ENCODE measurements at places on chromosomes 4 and X. TPM values are rescaled to one million over a fixed set of nuclear protein-coding genes. Genes with fewer than 3 reads are reported as not detected.

Gene ZNF732
- total RNA-seq, result not detected

Gene CDX4
- total RNA-seq, result not detected

Gene C4orf46
- 20.9 TPM for total RNA-seq

Gene TMPRSS11D
- not detected for total RNA-seq

Gene TKTL2
- total RNA-seq, result not detected

DNA sequence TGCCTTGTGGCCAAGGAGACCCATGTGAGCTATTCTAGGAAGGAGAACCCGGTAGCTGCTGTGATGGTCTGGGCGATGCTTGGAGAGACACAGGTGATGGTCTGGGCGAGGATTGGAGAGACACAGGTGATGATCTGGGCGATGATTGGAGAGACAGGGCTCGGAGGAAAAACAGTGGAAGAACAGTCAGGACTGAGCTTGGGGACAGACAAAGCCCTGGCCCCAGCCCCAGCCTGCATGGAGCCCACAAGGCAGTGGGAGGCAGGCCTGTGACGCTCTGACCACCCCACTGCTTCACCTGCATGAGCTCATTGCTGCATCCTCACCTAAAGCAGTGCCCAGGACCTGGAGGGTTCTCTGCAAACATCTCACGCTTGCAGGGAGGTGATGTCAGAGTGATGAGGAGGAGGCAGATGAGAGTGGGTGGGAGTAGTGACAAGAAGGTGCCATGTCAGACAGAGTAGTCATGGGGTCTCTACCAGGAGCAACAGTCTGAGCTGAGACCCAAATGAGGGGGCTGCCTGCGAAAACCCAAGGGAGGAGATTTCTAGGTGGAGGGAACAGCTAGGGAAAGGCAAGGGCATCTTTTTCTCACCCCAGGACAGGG is 35.9 kb upstream of the PSAPL1 start:
- DNase-seq, result no peak

- DNase-seq, result no peak
Observed at GRCh38 chrX:154059231-154059630, 38.3 kb downstream of the MECP2 start.

DNA sequence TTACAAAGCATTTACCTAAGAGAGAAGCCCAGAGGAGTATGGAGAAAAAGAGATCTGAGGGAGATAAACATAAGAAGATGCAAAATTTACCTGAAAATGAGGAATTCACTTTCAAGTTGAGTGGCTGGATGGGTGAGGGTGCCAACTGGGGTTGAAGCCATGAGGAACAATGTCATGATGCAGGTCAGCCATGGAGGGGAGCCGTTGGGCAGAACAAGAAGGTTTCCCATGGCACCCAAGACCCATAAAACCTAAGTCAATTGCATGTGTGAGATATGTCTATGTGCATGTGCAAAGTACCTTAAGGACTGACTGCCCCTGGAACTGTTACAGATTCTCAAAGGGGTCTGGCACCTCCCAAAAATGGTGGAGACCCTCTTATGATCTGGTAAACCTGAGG is 46.6 kb upstream of the PRRG1 start:
- no peak for DNase-seq

DNA sequence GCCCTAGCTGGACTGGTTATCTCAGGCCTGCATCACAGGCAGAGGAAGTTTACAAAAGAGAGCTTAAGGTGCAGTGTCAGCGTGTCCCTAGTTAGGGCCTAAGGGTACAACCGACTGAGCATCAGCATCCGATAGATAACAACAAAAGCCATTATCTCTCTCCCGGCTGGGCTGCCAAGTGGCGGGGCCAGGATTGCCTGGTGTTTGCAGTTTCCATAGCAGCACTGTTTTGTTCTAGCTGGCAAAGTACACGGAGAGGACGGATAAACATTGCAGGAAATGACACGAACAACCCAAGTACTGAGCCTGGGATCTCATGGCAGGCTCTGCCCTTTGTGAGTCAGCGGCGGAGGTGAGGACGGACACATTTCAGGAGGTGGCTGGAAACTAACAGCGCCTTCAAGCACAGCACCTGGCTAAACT is 104.7 kb upstream of the NOCT start:
- DNase-seq, result no peak

- no peak for DNase-seq
Observed at GRCh38 chr4:118894034-118894433, 5.4 kb downstream of the SYNPO2 start.

GRCh38 chr4:143390764-143391163 is 54.1 kb downstream of the GAB1 start:
- no peak for DNase-seq

GRCh38 chr4:114782415-114783214 is 184.0 kb downstream of the UGT8 start:
- DNase-seq, result no peak

- no peak for DNase-seq
Observed at GRCh38 chrX:140589657-140590056, 84.8 kb upstream of the SOX3 start.

DNA sequence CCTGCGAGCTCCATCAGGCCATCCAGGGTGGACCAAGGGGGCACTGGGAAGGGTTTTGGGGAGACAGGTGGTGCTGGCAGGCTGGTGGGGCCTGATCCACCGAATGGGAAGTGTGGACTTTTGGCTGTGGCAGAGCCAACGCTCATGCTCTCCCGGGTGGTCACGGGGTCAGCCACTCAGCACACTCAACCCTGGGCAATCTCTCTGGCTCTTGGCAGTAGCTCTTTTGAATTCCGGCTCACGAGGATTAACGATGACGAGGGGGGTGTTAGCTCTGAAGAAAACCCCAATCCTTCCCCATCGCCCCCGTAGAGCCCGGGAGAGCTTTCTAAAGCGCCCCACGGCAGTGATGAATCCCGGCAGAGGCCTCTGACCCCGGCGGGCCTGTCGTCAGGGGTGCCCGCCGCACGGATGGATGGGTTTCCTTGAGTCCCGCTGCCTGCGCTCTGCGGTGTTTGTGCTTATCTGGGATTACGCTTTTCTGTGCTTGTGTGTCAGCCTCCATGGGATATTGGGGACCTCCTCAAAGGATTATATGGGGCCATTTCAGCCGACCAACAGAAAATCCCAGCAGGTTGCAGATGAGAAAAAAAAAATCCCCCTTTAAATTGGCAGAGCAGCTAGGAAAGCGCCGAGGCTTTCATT is 156.8 kb upstream of the PSAPL1 start:
- no peak for DNase-seq

DNA sequence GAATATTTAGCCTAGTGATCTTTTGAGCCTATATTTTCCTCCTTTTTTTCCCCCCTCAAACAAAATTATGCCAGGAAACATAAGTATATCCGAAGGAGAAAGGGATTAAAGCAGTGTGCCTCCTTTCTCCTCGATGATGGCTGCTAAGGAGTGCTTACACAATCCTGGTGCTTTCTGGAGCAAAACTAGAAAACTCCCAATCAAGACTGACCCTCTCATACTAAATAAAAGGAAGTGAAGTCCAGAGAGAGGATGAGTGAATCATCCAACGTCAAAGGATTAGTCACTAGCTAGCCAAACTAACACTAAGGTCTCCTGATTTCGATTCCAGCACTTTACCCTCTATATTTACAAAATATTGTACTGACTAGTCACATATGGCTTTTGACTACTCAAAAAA is 146.8 kb downstream of the PPP3CA start:
- DNase-seq, result no peak

- DNase-seq, result no peak
Observed at GRCh38 chr4:2942037-2942531, 21.1 kb downstream of the NOP14 start.

GRCh38 chr4:59597536-59598329 is 1602.4 kb upstream of the ADGRL3 start:
- DNase-seq, result no peak

DNA sequence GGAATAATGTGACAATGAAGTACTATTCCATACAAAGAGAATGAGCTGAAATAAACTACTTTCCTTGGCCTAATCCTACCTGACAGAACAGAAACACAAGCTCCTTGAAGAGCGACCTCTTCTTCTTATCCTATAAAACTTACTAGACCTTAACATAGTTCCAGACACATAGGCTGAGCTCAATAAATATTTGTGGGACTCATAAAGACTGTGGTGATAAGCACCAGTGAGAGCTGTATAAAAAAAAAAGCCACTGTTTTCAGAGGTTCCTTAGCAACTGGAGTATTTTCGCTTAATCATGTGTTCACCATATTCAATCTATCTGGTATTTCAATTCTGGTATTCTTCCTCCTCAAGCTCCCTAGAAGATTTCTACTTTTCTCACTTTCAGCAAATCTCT is 1129.6 kb downstream of the STPG2 start:
- no peak for DNase-seq

- DNase-seq, result no peak
Observed at GRCh38 chr4:126777649-126778048, 855.1 kb upstream of the INTU start.

DNA sequence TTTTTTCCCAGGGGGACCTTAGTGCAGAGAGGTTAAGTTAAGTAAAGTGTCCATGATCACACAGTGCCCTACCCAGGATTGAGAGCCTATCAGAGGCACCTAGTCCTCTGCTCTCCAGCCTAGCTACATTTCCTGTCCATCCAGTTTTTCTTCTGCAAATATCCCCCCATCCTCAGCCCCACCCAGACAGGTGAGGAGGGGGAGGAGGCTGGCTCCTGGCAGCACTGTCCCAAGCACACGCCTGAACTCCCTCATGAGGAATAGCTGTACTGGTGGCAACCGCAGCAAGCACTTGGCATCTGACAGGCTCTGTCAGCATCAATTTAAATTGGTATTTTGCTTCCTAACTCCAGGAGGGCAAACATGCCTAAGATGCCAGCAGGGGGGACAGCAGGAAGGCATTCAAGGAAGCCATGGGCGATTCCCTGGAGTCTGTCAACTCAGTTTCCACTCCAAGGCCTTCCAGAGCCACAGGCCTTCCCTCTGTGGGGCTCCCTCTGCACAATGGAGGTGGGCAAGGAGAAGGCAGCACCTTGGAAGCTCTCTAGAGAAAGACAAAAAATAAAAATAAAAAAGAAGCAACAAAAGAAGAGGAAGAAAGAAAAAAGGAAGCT is 6.4 kb upstream of the FRMPD3 start:
- DNase-seq, result no peak

- DNase-seq, result no peak
Observed at GRCh38 chr4:138310991-138311390, 68.8 kb upstream of the SLC7A11 start.

Data from activated naive CD4-positive, alpha-beta T cell treated with anti-CD3 and anti-CD28 coated beads for 36 hours (primary cell).